Cardiac ventricle fibroblast (primary cell): ENCODE measurements at places on chromosomes 16 and 17. TPM values are rescaled to one million over a fixed set of nuclear protein-coding genes. Genes with fewer than 3 reads are reported as not detected.

Gene FBXW10
- total RNA-seq = 0.10 TPM in 1 of 2 replicates, not detected in the other

Gene CTRL
- 0.62 TPM in 1 of 2 replicates, not detected in the other for total RNA-seq

Gene KRTAP9-4
- total RNA-seq = not detected in 2 replicates

Gene TBC1D3K
- total RNA-seq = not detected in 2 replicates

Gene BAHCC1
- total RNA-seq = 26.9 and 29.2 TPM in 2 replicates

Gene ITGAX
- total RNA-seq = 0.12 TPM in 1 of 2 replicates, not detected in the other

Gene KCNJ2
- total RNA-seq = 0.24 and 0.62 TPM in 2 replicates

Gene CA7
- total RNA-seq = not detected in 2 replicates

Gene CLEC16A
- 13.2 and 19.4 TPM in 2 replicates for total RNA-seq

Gene PRKCB
- total RNA-seq = 0.15 TPM in 1 of 2 replicates, not detected in the other

Gene CCL1
- total RNA-seq = not detected in 2 replicates

Gene AOC2
- total RNA-seq = 0.34 and 1.4 TPM in 2 replicates

Gene CETP
- total RNA-seq = 0.25 and 0.59 TPM in 2 replicates

Gene DPEP2
- not detected in 2 replicates for total RNA-seq

Gene HOXB7
- total RNA-seq = not detected in 2 replicates

Gene GAS2L2
- total RNA-seq = 0.44 TPM in 1 of 2 replicates, not detected in the other

Gene TELO2
- total RNA-seq = 11.5 and 17.0 TPM in 2 replicates

Gene CDC27
- total RNA-seq = 48.9 and 58.1 TPM in 2 replicates

Gene TSPOAP1
- 0.05 and 0.12 TPM in 2 replicates for total RNA-seq

Gene RNFT1
- 9.2 and 14.9 TPM in 2 replicates for total RNA-seq

Gene KRT16
- not detected in 2 replicates for total RNA-seq

Gene MEAK7
- 10.3 and 14.6 TPM in 2 replicates for total RNA-seq

Gene RSL1D1
- total RNA-seq = 171 and 252 TPM in 2 replicates

Gene KRTAP16-1
- total RNA-seq = not detected in 2 replicates

Gene COPZ2
- 50.2 and 55.9 TPM in 2 replicates for total RNA-seq

Gene KCNH4
- total RNA-seq = not detected in 2 replicates

Gene ZNF205
- 11.3 and 11.6 TPM in 2 replicates for total RNA-seq

Gene ZCCHC14
- total RNA-seq = 12.1 and 13.7 TPM in 2 replicates

Gene TMIGD1
- not detected in 2 replicates for total RNA-seq

Gene HOXB9
- total RNA-seq = not detected in 2 replicates

Gene IGFALS
- total RNA-seq = not detected in 2 replicates

Gene TEX14
- total RNA-seq = 0.34 TPM in 1 of 2 replicates, not detected in the other

Gene TGFB1I1
- 37.6 and 44.1 TPM in 2 replicates for total RNA-seq

Gene TMEM98
- total RNA-seq = 131 and 144 TPM in 2 replicates

Gene CASKIN1
- total RNA-seq = 0.12 and 0.15 TPM in 2 replicates

Gene LRRC75A
- total RNA-seq = 0.10 TPM in 1 of 2 replicates, not detected in the other

Gene POLR2C
- 60.8 and 73.7 TPM in 2 replicates for total RNA-seq
